Common myeloid progenitor, CD34-positive (primary cell): ENCODE measurements at places on chromosomes 7 and 10.

DNA sequence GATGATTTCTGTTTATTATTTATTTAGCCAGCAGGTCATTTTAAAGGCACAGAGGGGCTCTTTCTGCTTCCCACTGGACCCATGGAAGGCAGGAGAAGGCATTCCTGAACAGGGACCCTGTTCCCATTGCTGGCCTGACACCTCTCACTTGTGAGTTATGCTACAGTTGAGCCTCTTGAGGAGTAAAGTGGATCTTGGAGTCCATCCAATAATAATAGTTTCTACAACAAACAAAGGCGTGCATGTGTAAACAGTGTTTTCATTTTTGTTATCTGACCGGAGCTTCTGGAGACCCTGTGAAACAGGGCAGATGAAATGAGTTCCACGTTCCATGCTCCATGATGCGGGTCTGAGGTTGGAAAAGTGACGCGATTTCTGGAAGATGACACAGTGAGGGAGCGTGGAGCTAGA, 127.3 kb upstream of the HABP2 start:
- DNase-seq = no peak

- no peak for DNase-seq
Measured at GRCh38 chr10:88980800-88981199, 9.8 kb upstream of the FAS start.

- no peak for DNase-seq
Measured at GRCh38 chr7:22270371-22270770, 86.6 kb downstream of the RAPGEF5 start.

DNA sequence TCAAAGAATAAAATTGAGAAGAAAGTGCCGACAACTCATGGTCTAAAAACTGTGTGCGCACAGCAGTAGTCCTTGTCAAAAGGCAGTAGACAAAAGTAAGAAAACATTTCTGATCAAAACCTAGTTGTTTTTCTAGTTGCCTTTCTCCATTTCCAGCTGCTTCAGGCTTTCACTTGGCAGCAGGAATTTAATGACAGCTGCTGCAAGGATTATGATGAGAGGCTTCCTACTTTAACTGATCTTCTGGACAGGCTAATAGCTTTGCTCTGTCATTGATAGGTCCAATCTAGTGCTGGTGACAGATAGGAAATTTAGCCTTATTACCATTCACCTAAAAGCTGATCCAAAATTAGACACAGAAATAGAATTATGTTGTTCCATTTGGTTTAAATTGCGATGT, 110.7 kb upstream of the SEMA3C start:
- no peak for DNase-seq

GRCh38 chr10:104457543-104457828, 103.9 kb downstream of the CFAP58 start:
- DNase-seq = no peak

- DNase-seq = peak; percentile 63
Measured at GRCh38 chr10:114045136-114046086, 1.7 kb downstream of the ADRB1 start.

GRCh38 chr7:140292438-140292837, 105.9 kb downstream of the SLC37A3 start:
- DNase-seq = no peak

- DNase-seq = no peak
Measured at GRCh38 chr10:13593535-13593934, 6.8 kb downstream of the PRPF18 start.
